ENCODE measurements at places on chromosomes 5 and 9.

GRCh38 chr5:35904443-35905132 lies 33.8 kb downstream of the CAPSL start:
- no peak for DNase-seq

- no peak for DNase-seq
Observed at GRCh38 chr5:33272288-33272687, 168.5 kb upstream of the TARS1 start.

DNA sequence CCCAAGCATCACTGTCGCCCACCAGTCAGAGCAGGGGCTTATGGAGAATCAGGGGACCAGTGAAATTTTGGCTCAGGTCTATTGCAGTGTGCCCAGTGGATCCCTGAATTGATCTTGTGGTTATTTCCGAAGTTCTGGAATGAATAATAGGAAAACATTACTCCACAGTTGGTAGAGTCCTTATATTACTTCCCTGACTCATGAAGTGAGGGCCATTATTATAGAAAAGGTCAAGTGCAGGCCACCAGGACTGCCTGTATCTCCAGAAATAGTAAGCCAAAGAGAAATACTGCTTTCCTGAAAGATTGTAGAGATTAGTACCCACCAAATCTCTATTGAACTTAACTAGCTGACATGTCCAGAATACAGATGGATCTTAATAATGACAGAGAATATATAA lies 335.0 kb downstream of the NPR3 start:
- no peak for DNase-seq

GRCh38 chr9:127204771-127205470 lies 59.7 kb upstream of the GARNL3 start:
- no peak for DNase-seq

DNA sequence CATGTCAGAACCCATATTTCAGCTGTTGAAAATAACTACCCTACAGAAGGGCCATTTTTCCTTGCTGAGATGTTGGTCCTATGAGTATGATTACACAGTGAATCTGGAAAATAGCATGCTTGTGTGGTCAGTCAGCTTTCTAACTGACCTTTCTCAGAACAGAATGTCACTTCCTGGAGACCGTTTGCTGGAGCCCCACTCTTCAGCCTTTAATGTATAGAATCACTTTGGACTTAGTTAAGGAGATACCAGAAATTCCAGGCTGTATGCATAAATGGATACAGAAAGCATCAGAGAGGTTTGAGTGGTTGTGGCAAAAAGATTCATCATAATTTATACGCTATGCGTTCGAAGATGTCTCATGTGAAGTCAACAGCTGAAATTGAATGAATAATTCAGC lies 488.1 kb downstream of the EBF1 start:
- DNase-seq = no peak

- no peak for DNase-seq
Observed at GRCh38 chr9:17068671-17069070, 66.2 kb upstream of the CNTLN start.

DNA sequence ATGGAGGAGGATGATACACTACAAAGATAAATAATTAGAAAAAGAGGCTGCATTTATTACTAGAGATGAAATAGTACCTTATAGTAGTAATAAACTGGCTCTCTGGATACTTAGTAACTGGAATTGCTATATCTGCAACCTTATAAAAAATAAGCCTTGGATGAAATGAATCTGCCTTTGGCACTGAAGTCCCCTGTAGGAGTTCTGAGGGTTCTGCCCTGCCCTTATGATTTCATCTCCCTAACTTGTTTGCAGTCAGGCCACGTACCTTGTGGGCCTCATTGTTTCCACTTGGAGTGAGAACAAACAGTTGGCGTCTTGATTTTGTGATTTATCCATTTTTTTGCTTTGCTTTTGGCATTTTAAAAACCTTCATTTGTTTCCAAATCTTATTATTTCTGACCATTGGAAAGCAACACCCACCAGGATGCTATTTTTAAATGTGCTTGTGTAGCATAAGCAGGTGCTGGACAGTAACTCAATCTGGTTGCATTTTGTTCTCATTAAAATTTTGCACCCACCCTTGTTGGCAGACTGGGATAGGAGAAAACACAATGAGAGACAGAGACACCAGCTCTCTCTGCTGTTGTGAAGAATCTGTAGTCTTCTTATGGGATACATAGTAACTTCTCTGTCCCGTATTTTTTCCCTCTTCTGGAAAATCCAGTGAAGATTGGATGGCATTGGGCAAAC lies 518.9 kb upstream of the SGCD start:
- no peak for DNase-seq

GRCh38 chr9:20289423-20290010 lies 332.8 kb downstream of the MLLT3 start:
- DNase-seq = no peak

DNA sequence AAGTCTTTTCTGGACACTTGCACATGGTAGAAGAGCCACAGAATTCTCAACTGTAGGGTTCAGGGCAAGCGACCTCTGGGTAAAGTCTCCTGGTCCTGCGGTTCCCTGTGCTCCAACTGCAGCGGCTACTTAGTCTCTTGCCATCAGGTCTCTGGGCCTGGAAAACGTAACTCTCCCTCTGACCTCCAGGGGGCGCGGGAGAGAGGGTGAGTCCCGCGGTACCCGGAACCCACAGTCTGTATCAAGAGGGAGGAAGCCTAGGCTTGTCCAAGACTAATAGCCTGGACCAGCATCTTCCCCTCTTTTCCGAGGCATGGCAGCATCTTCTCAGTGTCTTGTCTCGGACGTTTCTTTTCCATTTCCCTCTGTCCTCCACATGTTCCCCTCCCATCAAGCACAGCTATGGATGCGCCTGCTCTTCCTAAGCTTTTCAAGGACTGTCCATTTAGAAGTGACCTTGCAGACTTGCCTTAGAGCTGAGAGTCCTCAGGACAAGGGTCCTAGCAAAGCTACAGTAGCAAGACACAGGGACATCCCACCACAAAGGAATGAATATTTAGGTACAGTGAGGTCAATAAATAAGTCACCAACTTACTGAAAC lies 59.3 kb downstream of the FSTL4 start:
- no peak for DNase-seq

All from NCI-H2081 (cell line).